Stimulated activated CD4-positive, alpha-beta T cell treated with anti-CD3 and anti-CD28 coated beads, Interleukin-15, amount 100 ng/mL, for 24 hours (primary cell): ENCODE measurements at places on chromosomes 13 and 19.

- DNase-seq, result no peak
Measured at GRCh38 chr19:13790354-13790753, 4.9 kb upstream of the ZSWIM4 start.

DNA sequence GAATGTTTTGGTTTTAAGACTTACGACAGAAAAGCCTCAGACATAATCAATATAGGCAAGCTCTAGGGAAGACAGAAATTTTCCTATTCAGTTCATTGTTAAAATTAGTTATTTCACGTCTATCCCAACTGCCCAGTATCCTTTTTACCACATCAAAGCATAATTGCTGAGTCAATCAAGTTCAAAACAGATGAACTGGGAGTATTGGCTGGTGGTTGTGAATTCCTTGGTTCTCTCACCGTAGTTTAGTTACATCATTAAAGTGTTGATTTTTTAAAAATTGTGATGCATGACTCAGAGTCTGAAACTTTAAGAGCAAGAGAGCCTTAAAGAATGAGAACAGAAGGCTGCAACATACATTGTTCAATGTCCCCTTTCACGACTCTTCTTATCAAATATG, 143.3 kb upstream of the FREM2 start:
- DNase-seq, result no peak

- no peak for DNase-seq
Measured at GRCh38 chr13:45696610-45697226, 5.4 kb upstream of the CBY2 start.

- DNase-seq, result peak; percentile 72
Measured at GRCh38 chr13:38350114-38350617, 515 bp downstream of the UFM1 start.

DNA sequence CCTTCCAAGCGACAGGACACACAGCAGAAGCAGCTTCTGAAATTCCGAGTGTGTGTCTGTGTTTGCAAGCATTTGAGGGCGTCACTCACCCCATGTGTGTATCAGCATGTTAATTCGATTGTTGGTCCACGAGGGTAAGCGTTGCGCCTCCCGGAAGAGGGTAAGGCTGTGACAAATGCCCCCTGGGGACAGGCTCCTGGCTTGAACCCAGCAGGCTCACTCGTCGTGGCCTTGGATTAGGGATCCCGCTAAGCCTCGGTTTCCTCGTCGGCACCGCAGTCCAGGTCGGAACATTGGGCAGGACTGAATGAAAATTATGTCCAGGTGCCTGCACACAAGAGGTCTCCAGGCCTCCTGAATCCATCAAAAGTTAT, 606 bp upstream of the STXBP2 start:
- DNase-seq, result no peak

- DNase-seq, result peak; percentile 84
Measured at GRCh38 chr19:35030257-35031071, at the start of gene SCN1B. Gene SCN1B, plus strand, starts transcription at chr19:35030470. Its CDS starts 351 bp downstream, at chr19:35030821.

DNA sequence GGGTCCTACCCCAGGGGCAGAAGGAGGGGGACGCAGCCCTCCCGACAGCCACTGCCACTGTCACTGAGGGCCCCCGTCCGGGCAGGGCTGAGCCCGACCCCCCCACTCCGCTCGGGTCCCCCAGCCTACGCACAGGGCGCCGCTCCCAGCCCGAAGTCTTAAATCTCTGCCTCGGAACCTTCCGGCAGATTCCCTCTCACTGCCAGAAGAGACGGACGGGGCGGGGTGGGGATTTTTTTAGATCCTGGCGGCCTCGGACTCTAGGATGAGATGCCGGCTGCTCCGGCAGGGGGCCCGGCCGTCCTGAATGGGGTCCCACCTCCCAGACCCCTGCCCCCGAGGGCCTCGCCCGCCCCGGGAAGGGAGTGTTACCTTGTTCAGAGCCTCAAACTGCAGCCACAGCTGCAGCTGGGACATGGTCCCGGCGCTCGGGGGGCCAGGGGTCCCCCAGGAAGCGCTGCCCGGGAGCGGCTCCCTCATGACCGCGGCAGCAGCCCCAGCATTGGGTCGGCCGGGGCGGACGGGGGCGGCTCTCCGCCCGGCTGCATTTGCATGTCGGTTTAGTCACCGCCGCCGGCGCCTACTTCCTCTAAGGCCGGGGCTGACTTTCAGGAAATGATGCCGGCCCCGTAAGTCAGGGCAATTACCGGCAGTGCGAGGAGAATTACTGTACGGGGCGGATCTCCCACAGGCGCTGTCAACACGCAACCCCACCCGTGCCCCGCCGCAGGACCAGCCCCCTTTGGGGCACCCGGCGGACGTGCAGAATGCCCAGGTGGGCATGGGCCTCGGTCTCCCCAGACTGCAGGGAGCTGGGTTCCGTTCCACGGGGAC, 28.1 kb downstream of the GPX4 start:
- DNase-seq, result peak; percentile 94

GRCh38 chr13:98751367-98751782, 1.1 kb downstream of the SLC15A1 start:
- DNase-seq, result no peak

- DNase-seq, result no peak
Measured at GRCh38 chr13:74056801-74057542, 77.2 kb downstream of the KLF12 start.

DNA sequence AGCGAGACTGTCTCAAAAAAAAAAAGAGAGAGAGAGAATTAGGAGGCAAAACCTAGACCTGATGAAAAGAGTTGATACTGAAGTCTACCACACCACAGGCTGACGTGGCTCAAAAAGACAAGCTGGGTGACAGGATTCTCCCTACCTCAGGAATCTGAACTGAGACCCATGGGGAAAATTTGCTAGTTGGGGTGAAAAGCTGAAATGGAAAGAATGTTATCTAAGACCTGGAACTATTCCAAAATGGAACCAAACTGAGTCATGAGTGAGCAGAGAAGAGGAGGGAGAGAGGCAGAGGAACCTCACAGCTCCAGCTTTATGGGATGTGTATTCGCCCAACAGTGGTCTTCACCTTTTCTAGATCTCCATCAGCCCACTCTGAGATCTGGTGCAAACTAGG, 11.7 kb downstream of the SMG9 start:
- DNase-seq, result no peak

GRCh38 chr19:3073931-3074595, 11.8 kb upstream of the TLE5 start:
- DNase-seq, result no peak

GRCh38 chr19:35746531-35746930, 1.1 kb downstream of the PSENEN start:
- no peak for DNase-seq

- DNase-seq, result peak; percentile 59
Measured at GRCh38 chr13:110676595-110677587, 29.0 kb downstream of the CARS2 start.

DNA sequence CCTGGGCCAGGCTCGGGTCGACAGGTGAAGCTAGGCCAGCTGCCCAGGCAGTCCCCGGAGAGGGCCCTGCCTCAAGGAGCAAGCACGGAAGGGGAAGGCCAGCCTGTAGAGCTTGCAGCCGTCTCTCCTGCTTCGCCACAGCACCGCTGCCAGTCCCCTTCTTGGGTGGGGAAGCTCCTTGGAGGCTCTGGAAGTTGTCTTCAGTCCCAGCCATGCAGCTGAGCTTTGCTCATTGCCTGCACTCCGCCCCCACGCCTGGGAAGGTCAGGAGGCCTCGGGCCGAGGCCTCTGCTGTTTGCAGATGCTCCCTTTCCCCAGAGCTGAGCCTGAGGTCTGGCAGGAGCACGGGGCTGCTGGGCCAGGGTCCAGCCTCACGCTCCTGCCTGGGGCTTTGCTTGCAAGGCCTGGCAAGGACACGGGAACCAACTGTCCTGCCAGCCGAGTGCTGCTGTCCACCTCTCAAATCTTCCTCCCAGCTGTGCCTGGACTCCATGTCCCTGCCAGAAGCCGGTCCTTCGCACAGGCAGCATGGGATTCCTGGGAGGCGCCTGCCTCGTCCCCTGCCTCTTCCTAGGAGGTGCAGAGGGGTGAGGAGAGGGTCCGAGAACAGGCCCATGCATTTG, 13.3 kb downstream of the PLEKHF1 start:
- no peak for DNase-seq

DNA sequence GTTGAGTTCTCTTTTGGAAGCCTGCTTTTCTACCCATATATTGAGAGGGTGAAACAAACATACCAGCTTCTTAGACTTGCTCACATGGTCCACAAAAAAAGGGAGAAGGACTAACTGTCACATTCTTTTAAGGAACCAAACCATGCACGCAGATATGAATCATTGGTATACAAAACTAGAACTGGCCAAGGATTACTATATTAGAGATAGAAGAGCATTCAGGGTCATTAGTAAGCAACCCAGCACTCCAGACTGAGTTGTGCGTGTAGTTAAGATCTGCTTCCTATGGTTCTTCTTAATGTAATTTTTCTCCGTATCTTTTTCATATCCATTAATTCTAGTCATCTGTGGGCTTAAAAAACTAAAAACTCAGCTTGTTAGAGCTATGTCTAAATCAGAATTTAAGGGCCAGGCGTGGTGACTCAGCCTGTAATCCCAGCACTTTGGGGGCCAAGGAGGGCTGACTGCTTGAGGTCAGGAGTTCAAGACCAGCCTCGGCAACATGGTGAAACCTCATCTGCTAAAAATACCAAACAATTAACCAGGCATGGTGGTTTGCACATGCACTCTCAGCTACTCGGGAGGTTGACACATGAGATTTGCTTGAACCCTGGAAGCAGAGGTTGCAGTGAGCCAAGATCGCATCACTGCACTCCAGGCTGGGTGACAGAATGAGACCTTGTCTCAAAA, 19.6 kb downstream of the ALG5 start:
- DNase-seq, result no peak

DNA sequence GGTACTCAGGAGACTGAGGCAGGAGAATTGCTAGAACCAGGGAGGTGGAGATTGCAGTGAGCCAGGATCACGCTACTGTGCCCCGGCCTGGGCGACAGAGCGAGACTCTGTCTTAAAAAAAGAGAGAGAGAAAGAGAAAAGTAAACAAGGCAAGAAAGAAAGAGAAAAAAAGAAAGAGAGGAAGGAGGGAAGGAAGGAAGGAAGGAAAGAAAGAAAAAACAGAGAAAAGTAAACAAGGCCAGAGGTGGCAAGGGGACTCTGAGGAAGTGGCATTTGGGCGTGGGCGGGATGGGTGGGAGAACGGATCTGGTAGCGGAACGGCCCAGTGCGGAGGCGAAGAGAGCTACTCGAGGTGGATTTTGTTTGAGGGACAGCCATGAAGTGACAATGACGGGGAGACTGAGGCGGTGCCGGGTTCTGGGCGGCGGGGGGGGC, 7.5 kb upstream of the ARRDC2 start:
- no peak for DNase-seq

GRCh38 chr19:3361384-3362216, 4.8 kb upstream of the NFIC start:
- DNase-seq, result no peak

GRCh38 chr19:45451131-45451849, 16.5 kb upstream of the FOSB start:
- peak; percentile 44 for DNase-seq
